ENCODE measurements at places on chromosomes 2 and 18.

- DNase-seq, result peak; percentile 50
Observed at GRCh38 chr2:71833855-71834560, 313.7 kb downstream of the CYP26B1 start.

DNA sequence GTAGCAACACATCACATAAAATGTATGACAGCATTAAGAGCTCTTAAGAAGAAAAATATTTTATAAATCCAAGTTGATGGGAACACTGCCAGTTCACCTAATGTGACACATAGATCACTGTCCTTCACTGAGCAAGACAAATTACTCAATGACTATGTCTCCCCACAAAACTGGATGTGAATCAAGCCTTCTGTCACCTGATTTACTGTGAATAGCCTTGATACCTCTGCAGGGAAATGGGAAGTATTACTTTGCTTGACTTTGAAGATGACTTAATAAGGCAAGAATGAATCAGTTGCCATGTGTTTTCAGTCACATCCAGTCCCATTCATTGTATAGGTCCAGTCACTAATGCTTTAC is 94.6 kb downstream of the NYAP2 start:
- DNase-seq, result no peak

- DNase-seq, result no peak
Observed at GRCh38 chr2:145609951-145610350, 1090.0 kb upstream of the ZEB2 start.

GRCh38 chr2:1136067-1136466 is 185.4 kb downstream of the SNTG2 start:
- DNase-seq, result peak; percentile 16

DNA sequence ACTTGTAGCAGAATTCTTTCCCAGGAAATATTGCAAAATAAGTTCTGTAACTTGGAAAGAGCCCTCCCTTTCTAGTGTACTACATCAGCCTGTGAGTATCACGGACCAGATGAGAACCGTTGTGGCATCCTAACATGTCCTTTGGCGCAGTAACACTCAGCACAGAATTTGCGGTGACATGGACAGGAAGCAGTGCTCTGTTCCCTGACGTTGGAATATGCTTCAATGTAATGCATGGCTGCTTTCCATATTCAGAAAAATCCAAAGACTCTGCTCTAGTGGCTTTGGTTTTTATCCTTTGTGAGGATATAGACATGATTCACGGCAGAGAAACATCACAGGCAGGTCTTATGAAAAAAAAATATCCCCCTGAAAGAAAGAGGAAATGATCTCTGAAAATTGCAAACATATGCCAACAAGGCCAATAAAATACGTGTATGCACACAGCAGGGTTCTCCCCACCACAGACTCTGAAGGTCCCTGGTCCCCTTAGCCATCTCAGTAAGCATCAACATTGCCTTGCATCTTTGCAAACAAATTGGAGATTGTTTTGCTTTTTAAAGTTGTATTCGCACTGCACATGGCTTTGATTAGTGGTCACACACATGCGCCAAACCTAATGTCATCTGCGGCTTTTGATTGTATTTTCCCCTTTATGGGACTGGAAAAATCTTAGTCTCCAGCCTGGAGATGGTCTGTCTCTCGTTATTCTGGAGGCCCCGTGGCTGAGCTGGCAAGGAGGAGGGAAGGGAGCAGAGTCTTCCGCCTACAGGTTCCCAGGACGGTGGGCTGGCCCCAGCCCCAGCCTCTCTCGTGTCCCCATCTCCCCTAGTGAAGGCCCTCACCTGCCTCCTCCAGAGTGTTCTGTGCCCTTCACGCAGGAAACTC is 122.9 kb downstream of the COPS8 start:
- peak; percentile 98 for DNase-seq

DNA sequence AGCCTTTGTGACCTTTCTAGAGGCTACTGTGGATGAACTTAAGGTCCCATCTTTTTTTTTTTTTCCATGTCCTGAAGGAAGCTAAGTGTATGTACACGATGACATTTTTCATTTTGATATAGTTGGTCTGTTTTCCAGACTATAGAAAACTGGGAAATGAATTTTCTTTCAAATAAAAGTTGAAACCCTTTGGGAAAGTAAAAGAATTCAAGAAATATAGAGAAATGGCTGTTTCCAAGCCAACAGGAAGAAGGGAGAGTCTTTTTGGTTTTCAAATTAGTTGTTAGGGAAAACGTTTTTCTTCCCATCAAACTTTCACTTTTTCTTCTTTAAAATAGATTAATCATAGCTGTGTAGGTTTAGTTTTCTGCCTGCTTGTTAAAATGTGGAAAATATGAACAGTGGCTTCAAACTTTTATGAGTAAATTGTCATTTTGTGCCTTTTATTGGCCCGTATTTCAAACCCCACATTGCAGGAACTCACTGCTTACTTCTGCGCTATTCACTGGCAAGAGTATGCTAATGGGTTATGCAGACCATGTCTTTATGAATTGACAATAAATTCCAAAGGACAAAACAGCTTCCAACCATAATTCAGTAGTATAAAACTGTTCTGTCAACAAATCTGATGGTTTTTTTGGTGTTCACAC is 27.7 kb upstream of the LYPD1 start:
- DNase-seq, result no peak

DNA sequence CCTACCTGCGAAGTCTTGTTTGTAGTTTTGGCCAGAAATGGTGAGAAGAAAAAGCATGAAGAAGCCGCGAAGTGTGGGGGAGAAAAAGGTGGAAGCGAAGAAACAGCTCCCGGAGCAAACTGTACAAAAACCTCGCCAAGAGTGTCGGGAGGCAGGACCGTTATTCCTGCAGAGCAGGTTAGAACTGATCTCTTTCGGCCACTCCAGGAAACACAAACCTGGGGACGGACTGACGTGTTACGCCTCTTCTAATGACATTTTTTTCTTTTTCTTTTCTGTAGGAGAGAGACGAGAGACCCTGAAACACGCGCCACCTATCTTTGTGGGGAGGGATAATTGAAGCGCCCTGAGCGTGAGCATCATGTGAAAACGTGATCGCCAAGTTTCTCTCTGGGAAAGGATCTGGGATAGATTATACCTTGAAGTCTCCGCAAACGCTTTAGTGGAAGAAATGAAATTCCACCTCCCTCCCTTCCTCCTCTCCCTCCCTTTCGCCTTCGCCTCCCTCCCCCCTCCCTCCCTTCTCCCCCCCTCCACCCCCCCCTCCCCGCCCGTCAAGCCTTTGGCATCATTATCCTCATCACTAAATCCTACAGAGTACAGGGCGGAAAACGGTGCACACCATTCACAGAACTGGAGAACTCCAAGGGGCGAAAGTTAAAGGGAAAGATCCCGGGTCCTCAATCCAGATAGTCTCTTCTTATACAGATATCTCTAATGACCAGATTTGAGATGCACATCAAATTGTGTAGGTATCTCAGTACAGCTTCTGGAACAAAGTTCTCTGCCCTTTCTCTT is at the start of gene ZEB2:
TSS of gene ZEB2 (minus strand) at position 186 of the 798 bp plus-strand sequence. CDS start 2,769 bp downstream, outside the sequence.
- peak; percentile 95 for DNase-seq

- DNase-seq, result no peak
Observed at GRCh38 chr18:71040161-71040560, 751.3 kb downstream of the SOCS6 start.

DNA sequence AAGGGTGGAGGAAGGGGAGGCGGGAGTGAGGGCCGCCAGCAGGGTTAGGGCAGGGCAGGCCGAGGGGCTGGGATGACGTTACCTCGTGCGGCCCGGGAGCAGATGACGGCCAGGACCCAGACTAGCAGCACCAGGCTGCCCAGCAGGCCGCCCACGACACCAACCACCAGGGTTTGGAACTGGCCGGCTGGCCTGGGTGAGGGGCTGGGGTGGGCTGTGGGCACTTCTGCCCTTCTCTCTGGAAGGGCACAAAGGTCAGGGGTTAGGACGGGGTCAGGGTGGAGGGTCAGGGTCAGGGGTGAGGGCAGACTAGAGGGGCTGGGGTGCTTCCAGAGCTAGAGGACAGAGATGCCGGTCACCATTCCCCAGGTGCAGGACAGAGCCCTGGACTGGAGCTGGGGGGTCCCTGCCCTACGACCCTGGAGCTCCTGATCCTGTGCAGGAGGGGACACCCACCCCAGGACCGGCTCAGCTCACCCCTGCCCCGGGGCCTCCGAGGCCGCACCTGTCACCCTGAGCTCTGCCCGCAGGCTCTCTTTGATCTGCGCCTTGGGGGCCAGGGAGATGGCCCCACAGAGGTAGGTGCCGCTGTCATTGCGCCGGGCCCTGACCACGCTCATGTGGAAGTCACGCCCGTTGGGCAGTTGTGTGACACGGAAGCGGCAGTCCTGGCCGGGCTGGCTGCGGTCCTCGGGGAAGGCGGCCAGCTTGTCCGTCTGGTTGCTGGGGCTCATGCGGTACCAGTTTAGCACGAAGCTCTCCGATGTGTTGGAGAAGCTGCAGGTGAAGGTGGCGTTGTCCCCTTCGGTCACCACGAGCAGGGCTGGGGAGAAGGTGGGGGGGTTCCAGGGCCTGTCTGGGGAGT is 6.3 kb downstream of the PDCD1 start:
- no peak for DNase-seq

GRCh38 chr2:181847198-181847556 is 44.4 kb upstream of the ITPRID2 start:
- no peak for DNase-seq

DNA sequence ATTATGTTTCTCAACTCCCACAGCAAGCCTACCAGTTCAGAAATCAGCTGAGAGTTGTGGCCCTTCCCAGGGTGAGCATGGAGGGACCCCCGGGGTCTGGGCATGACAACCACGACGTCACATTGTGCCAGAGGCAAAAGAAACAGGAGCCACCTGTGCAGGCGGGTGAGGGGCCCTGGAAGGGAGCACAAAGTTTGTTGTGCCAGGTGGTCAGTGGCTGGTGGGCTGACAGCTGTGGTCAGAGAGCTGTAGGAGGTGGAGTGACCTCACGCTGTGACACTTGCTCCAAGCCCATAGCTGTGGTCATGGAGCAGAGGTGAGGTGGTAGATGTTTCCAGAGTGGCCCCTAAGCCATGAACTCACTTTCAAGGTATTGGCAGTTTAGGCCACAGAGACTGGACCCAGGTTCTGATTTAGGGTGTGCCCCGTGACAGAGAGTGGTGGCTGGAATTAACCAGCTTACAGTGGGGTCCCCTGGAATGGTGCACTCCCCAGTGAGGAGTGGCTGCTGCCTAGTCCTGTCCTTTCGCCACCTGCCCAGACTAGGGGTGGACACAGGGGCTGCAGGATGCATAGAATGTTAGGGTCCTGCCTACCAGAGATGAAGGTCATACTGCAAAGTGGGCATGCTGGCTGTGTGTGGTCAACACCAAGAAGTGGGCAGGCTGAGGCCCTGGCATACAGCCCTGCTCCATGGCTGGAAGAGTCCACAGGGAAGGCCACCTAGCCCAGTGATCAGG is 136.4 kb downstream of the GLI2 start:
- DNase-seq, result no peak

DNA sequence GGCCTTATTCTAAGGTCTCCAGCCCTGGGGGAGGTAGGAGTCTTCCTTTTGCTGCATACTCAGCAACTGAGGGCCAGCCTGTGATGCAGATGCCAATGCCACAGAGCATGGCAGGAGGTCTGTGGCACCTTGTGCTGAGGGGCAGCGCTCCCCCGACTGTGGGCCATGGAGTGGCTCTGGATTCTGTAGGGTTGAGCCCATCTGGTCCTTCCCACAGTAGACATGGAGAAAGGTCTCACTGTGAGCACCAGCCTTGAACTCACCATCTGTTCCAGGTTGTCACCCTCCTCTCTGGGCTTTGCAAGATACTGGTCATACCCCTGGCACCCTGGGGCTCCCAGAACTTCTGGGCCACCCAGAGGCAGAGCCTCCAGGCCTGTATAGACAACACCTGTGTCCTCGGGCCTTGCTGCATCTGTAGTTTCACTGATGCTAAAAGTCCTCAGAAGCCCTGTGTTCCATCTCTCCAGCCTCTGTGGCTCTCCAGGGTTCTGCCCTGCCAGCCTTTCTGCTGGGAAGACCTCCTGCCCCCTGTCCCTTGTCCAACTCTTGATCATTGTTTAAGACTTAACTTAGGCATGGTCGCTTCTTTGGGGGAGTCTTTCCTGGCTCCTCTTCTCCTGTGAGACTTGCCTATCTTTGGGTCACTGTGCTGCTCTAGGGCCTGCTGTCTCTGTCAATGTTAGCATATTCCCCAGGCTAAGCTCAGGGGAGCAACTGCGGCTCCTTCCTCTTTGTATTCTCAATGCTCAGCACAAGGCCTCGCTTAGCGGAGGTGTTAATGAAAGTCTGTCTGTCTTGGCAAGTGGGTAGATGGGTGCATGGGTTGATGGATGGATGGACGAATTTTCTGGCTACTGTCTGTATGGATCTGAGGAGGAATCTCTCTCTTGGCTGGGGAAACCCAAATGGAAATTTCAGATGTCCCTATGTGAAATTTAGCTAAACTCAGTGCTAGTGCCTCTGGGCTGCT is 160.9 kb downstream of the DYSF start:
- DNase-seq, result no peak

DNA sequence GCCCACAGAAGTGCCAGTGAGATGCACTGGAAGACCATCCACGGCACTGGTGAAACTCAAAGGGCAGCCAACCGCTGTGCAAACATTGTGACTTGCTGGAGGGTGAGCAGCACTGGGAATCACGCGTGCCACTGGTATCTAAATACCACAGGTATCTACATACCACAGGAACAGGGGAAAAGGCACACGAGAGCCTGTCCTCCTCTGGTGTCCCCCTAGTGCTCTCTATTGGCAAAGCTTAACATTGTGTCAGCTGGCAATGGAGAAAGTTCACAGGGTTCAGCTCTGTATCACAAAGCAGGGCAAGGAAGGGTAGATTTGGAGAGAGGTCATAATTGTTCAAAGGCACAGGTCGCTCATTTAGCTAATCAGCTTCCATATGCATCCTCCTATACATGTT is 12.6 kb upstream of the SEC11C start:
- no peak for DNase-seq

GRCh38 chr2:238484522-238485452 is 58.1 kb downstream of the ASB1 start:
- DNase-seq, result no peak

- no peak for DNase-seq
Observed at GRCh38 chr18:76571689-76572088, 76.6 kb upstream of the ZNF516 start.

- DNase-seq, result no peak
Observed at GRCh38 chr2:74317701-74318100, 25.5 kb downstream of the SLC4A5 start.

DNA sequence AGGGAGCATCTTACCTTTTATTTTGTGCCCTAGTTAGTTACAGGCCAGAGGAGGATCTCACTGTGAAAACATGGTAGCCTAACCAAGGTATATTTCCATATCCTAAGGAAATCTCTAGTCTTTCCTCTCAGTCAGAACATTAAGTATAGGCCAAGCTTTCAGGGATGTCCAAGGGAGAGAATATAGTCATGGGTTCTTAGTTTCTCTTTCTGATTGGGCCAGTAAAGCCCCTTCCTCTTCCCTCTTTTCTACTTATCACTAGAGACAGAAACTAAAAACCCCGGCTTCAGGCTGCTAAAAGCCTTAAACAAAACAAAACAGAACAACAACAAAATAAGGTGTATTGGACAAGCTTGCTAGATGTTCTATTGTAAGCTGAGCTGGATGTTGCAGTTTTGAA is 44.3 kb upstream of the TNFRSF11A start:
- no peak for DNase-seq

- DNase-seq, result no peak
Observed at GRCh38 chr2:106356291-106356690, 111.9 kb downstream of the RGPD3 start.

GRCh38 chr2:187976986-187977333 is 314.7 kb upstream of the GULP1 start:
- no peak for DNase-seq
